ENCODE measurements at places on chromosomes 3 and 15.
A peak's percentile ranks its signal among the peaks of the same experiment; 100 is the strongest.

DNA sequence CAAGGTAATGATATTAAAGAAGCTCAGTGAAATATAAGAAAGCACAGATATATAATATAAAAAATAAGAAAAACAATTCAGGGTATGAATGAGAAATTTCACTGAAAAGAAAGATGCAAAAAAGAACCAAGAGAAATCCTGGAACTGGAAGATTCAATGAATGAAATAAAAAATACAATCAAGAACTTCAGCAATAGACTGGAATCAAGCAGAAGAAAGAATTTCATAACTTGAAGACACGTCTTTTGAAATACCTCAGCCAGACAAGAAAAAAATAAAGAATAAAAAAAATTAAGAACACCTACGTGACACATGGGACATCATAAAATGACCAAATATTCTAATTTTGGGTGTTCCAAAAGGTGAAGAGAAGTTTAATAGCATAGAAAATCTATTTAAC lies 104.6 kb upstream of the NEO1 start:
- no peak for DNase-seq

GRCh38 chr3:143495527-143495926 lies 352.7 kb downstream of the SLC9A9 start:
- DNase-seq, result no peak

GRCh38 chr15:25609371-25609770 lies 170.5 kb upstream of the UBE3A start:
- DNase-seq, result no peak

DNA sequence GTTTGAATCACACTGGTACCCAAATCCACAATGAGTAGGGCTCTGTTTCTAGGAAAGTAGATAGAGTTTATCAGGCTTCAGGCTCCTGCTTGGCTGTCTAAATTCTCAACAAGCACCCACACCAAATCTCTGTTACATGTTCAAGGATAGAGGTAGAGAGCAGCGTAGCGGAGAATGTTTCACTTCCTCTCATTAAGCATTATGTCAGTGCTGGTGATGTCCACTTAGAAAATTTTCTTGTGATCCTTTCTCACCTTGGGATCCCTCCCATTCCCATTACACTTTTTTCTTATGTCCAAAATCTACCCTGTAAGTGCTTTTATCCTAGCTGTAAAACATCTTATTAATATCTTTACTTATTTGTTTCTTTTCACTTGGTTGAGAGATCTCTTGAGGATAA lies 34.7 kb upstream of the GCSAM start:
- DNase-seq, result no peak

DNA sequence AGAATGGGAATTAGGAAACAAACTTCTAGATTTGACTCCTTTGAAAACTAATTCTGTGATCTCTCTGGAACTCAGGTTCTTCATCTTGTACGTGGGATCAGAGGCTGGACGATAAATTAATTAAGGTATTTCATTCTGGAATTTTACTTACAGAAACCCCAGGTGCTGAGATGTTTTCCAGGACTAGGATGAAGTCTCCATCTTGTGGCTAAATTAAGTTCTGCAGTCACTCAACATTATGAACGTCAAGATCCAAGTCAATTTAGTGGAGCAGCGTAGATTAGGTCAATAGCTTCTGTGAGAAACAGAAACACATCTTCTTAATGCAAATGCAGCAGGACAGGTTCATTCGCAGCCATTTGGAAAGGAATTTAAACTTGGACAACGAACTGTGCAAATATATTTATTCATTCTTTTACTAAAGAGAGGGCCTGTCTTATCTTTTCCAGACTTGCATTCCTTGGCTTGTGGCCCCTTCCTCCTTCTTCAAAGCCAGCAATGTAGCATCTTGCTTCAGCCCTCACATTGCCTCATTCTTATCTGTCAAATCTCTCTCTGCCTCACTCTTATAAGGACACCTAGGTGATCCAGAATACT lies 26.7 kb upstream of the TMC3 start:
- DNase-seq, result no peak

- DNase-seq, result peak; percentile 36
These were observed 64.0 kb downstream of the KAT2B start for GRCh38 chr3:20104167-20104661.

DNA sequence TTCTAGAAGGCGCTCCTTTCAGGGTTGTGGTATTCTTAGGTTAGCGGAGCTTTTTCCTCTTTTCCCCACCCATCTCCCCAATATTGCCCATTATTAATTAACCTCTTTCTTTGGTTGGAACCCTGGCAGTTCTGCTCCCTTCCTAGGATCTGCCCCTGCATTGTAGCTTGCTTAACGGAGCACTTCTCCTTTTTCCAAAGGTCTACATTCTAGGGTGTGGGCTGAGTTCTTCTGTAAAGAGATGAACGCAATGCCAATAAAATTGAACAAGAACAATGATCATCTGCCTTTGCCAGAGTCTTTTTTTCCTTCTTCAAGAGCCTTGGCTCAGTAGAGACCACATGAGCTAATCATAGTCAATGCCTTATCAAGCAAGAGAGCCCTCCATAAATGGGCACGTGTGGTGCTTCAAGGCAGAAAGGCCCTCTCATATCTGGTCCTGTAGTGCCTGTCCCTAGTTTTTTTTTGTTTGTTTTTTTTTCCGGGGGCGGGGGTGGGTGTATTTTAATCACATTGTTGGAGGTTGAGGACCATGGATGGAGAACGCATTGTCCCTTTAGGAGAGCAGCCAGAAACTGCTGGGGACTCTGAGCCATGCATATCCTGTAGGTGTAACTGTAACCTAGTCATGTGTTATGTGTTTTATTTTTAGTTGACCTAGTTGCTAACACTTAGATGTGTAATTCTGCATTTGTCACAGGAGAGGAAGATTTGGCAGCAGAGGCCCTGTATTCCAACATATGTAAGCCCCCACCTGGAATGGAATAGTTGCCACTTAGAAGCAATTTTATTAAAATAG lies 64.7 kb upstream of the ACAD9 start:
- no peak for DNase-seq

DNA sequence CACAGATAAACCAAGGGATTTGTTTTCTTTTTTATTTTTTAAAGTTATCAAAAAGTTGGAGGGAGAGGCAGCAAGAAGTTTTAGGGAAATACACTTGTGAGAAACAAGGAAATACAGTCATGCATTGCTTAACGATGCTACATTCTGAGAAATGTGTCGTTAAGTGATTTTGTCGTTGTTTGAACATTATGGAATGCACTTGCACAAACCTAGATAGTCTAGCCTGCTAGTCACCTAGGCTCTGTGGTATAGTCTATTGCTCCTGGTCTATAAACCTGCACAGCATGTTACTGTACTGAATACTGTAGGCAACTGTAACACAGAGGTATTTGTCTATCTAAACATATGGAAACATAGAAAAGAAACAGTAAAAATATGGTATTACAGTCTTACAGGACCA lies 2.0 kb upstream of the NFKBIZ start:
- no peak for DNase-seq

DNA sequence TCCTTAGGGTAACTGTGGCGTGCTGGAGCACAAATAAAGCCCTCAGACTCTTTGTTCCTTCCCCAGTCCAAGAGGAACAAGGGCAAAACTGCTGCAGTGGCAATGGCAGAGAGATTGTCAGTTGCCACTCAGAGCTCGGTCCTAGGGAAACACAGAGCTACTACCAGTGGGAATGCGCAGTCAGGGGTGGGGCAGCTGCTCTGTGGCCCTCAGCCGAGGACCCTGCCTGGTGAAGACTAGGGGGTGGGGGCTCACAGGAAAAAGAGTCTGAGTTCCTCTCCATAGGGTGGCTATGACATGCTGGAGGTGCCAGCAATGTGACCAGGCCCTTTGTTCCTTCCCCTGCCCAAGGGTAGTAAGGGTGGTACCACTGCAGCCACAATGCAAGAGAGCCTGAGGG lies 43.8 kb downstream of the TMCO5A start:
- no peak for DNase-seq

- no peak for DNase-seq
These were observed 30.4 kb downstream of the ACKR2 start for GRCh38 chr3:42839616-42840015.

- DNase-seq, result no peak
These were observed 47.8 kb upstream of the ADGRG7 start for GRCh38 chr3:100561459-100562158.

GRCh38 chr15:65311760-65312159 lies 7.3 kb downstream of the RNU5B-1 start:
- no peak for DNase-seq

DNA sequence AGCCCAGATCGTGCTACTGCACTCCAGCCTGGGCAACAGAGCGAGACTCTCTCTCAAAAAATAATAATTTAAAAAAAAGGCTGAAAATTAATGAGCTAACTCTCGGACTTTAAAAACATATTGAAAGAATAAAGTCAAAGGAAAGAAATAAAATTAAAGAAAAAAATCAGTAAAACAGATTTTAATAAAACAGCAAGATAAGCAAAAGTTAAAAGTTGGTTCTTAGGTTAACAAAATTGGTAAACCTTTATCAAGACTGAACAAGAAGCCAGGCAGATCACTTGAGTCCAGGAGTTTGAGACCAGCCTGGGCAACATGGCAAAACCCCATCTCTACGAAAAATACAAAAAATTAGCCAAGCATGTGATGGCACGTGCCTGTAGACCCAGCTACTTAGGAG lies 20.7 kb downstream of the TRPM7 start:
- DNase-seq, result no peak

GRCh38 chr3:175484666-175485065 lies 625.5 kb downstream of the NAALADL2 start:
- DNase-seq, result no peak

DNA sequence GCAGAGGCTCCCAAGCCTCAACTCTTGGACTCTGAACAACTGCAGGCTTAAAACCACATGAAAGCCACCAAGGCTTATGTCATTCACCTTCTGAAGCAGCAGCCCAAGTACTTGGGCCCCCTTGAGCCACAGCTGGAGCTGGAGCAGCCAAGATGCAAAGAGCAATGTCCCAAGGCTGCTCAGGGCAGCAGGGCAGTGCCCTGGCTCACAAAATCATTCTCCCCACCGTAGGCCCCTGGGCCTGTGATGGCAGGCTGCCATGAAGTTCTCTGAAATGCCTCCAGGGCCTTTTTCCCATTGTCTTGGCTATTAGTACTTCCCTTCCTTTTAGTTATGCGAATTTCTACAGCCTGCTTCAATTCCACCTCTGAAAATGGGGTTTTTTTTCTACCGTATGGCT lies 83.4 kb downstream of the DCLK3 start:
- no peak for DNase-seq

GRCh38 chr3:37899101-37899707 lies 37.5 kb downstream of the CTDSPL start:
- no peak for DNase-seq

- no peak for DNase-seq
These were observed 28.1 kb downstream of the HACD3 start for GRCh38 chr15:65558336-65558735.

GRCh38 chr15:74235962-74236361 lies at the start of gene CCDC33:
TSS of gene CCDC33 (plus strand) at chr15:74236326. CDS start at chr15:74236720, 394 bp downstream.
- no peak for DNase-seq

- no peak for DNase-seq
These were observed 44.0 kb upstream of the SEC22A start for GRCh38 chr3:123157598-123158287.

DNA sequence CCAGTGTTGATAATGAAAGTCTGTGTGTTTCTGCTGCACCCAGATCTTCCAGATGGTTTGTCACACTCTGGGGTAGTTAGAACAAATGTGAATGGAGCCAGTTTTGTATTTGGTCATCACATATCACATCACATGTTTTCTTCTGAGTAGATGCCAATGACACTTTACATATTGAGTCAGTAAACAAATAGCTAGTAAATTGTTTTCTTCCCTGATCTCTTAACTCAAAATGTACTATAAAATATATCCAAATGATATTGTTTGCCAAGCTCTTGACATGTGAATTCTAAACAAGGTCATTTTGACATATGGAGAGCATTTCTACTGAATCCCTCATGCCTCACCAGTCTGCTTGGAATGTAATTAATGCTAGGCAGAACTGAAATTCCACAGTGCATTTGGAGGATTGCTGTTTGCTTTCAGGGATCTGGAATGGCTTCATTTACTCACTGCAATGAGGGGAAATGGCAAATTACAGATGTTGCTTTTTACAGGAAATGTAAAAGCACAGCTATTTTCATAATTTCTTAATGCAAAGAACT lies 45.0 kb downstream of the PDHB start:
- no peak for DNase-seq

DNA sequence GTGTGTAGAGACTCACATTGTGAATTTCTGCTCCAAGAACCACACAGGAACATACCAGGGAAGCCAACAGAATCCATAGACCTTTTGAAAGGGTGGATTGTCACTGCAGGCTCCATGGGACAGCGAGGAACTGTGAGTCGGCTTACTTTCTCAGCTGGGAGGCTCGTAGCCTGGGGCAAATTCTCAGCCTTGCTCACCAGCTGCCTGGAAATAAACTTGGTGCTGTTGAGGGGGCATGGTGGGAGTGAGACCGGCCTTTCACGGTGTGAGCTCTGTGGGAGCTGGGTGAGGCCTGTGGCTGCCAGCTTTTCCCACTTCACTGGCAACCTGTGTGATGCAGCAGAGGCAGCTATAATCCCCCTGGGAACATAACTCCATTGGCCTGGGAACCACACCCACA lies 146.6 kb upstream of the P2RY1 start:
- no peak for DNase-seq

DNA sequence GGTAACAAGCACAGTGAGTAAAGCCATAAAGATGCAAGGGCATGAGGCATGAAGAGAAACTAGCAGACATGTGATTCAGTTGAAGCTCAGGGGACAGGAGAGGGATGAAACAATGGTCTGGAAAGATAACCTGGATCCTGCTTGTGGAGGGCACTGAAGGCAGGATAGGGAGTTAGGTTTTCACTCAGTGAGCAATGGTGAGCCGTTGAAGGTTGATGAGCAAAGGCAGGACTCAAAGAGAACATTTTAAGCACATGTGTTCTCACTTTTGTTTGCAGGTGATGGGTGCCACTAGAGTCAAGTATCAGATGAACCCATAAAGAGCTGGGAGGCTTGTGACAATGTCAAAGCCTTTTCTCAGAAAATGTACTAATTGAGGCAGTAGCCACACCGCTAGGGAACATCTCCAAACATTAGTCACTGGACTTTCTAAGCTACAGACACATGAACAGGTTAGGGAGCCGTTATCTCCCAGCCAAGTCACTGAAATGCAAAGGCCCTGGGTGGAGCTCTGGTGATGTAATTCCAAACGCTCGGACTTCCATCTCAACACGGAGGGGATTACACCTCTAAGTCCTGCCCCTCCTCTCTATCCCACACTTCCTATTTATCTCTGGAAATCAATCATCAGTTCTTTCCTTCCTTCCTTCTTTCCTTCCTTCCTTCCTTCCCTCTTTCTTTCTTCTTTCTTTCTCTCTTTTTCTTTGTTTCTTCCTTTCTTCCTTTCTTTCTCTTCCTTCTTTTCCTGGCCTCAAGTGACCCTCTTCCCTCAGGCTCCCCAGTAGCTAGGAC lies 22.7 kb downstream of the KLHL6 start:
- no peak for DNase-seq

DNA sequence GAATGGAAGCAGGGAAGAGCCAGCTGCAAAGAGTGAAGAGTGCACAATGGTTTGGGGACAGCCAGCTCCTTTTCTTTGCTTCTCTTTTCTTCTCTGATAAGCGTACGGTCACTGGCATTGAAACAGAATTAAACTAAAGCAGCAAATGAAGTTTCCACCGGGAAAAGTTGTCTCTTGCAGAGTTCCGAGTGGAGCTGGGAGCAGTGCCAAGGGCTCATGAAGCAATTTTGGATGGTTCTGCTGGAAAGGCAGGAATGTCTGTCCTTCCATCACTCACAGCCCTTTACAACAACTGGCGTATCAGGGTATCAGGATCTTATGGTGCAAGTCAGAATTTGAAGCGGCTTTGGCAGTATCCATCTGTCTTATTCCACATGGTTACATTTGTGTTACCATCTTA lies 1042.9 kb downstream of the NTRK3 start:
- DNase-seq, result no peak
